ENCODE measurements at places on chromosomes 5 and 9.

DNA sequence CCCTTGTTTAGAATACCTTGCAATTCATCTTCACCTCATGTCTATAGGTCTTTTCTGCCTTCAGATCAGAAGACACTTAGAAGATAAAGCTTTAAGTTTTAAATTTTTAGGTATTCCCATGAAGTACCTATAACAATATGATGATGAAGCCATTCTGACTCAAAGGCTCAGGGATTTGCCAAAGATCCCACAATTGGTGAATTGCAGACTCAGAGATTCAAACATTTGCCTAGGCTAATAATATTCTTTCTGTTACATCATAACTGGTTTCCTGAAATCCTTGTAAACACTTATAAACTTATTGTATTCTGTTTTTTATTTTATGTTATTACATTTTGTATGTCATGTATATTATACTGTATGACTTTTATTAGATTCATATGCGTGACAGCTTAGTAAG is 62.8 kb upstream of the ZFAND5 start:
- no peak for DNase-seq

DNA sequence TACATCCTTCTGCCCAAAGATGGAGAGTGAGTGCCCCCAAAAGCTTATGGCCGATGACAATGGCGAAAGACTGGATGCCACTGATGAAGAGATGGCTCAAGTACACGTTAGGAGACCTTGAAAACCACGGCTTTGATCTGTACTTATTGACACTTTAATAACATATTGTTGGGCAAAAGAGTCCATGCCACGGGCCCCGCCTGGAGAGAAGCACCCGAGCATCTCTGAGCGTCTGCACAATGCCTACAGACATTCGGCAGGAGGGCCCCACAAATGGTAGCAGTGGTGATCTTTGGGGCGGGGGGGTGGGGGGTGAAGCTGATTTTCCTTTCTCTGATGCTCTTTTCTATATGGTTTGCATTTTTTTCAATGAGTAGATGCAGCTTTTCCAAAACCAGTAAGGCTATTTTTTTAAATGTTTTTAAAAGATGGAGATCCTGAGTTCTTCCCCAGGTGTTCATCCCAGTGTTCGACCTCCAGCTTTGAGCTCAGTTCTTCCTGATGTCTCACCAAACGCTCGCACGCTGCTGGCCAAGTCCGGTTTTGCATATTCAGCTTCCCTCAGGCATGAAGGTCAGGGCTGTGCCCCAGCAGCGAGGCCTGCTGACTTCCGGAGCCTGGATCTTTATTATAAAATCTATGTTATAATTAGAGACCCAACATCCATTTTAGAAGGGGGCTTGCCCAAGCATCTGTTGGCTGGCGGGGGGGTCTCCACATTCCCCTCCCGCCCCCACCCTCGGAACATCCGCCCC is 34.3 kb upstream of the BARHL1 start:
- DNase-seq: no peak

GRCh38 chr5:37701868-37702267 is 138.0 kb downstream of the GDNF start:
- DNase-seq: no peak

DNA sequence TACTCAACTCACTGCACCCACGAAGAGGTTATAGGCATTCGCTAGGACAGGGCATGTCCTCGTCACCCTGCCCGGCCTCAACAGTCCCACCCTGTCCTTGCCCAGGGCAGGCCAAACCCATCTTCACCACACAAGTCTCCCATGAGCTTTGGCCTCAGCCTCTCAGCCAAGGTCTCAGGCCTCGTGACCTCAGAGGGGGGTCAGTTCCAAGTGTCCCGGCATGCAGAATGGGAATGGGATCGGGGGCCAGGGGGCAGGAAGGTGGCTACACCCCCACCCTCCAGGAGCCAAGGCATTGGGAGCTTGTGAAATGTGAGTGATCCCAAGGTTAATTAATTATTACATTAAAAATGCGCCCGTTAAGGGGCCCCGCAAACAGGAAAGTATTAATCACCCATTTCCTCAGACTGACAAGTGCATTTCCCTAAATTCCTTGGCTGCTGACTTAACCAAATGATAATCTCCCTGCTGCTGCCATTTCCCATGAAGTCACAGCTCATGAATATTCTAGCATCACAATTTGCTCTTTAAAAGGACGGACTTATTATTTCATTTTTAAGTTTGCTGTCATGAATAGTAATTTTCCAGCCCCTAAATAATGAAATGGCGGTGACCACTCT is 8.0 kb upstream of the UBAC1 start:
- no peak for DNase-seq

- DNase-seq: no peak
Measured at GRCh38 chr5:55852503-55852902, 1.3 kb downstream of the IL31RA start.

DNA sequence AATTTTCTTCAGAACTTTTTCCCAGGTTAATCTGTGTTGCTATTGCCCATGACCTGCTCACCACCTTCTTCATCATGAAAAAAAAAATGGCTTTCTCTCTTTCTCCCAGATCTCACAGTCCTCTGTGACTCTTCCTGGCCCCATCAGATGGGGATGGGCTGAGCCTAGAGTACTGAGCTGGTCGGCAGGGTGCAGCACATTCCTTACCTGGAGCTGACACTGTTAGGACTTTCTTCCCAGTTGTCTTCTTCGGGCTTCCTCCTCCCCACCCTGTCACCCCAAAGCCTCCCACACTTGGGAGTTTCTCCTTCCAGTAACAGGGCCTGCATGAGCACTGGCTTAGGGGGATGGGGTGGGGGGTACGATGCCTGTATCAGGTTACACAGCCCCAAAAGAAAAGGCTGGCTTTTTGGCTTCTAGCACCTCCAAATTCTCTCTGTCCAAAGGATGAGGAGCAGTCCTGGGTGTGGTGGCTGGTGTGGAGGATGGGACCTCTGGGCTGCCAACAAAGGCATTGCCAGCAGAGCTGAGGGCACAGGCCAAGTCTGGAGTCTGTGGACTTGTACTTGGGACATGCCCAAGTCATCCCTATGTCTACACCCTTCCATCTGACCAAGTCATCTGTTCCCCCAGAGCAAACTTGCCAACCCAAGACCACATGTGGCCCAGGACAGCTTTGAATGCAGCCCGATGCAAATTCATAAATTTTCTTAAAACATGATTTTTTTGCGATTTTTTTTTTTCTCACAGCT is 68.0 kb upstream of the HSPA9 start:
- DNase-seq: no peak

- DNase-seq: no peak
Measured at GRCh38 chr5:121962347-121962670, 534 bp downstream of the SRFBP1 start.

DNA sequence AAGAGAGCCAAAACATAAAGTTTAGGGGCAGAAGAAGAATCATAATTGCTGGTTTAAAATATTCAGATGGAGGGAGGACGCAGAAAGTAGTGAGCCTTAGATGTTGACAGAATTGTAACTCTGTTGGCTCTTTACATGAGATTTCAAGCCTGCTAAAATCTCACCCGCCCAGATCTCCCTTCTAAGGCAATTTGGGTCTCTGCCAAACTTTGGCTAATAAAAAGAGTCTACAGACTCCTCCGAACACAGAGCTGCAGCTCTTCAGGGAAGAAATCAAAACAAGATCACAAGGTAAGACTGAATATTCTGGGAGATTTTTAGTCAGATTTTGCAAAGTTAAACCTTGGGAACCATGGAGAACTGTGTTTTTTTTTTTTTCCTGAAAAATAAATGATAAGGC is at the start of gene IL33:
Gene IL33, plus strand, starts transcription at position 246 of the 400 bp plus-strand sequence. CDS start 25,888 bp downstream, outside the sequence.
- no peak for DNase-seq

DNA sequence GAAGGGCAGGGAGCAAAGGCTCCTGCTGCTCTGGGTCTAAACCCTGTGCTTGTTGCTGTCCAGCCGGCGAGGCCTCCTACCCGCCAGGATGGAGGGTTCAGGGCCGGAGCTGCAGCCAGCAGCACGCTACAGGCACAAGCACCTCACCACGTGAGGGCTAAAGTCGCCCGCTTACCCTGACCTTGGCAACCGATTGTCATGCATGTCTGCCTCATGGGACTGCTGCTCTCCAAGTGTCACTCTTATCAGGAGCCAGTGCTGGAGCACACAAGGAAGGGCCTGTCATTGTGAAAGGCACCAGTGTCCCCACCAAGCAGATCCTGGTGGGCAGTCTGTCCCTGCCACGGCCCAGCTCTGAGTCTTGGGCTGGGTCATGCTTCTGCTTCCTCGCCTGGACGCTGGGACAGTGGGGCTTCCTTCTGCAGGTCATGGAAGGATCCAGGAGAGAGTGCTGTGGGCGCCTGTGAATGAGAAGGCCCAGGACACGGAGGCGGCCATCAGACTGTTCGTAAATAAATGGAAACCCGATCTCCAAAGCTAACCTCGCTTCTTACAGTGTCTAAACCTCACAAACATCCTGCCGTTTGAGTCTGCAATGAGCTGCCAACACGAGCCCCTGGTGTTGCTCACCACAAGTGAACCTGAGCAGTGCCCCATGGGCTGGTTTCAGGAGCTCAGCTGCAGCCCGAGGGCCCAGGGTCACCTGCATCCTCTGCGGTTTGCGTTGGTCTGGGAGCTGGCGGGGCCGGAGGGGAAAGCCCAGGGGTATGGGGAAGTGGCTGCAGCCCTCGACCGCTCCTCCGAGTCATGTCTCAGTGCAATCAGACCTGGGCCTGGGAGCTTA is 58.2 kb upstream of the RXRA start:
- no peak for DNase-seq

DNA sequence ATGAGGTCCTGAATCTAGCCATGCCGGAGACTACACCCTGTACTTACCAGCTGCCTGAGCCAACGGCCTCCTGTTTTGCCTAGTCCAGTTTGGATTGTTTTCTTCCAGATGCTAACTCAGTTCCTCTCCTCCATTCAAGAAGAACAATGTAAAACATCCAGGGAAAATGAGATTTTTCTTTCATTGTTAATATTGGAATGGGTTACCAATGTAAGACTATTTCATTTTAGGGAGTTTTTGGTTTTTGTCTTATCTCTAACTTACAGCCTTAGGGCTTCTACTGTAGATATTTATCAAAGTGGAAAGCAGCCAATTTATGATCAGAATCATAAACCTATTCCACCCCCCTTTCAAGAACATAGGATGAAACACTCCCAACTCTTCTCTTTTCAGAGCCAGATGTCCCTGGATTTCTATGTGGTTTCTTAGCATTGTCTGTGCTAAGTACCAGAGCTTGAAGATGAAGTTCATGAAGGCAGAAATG is 3.5 kb upstream of the VDAC1 start:
- no peak for DNase-seq

- no peak for DNase-seq
Measured at GRCh38 chr5:71938895-71939294, 168.4 kb upstream of the MAP1B start.

- DNase-seq: no peak
Measured at GRCh38 chr5:178069909-178070308, 43.4 kb upstream of the N4BP3 start.

GRCh38 chr9:133761641-133762248 is 23.6 kb upstream of the SARDH start:
- no peak for DNase-seq

DNA sequence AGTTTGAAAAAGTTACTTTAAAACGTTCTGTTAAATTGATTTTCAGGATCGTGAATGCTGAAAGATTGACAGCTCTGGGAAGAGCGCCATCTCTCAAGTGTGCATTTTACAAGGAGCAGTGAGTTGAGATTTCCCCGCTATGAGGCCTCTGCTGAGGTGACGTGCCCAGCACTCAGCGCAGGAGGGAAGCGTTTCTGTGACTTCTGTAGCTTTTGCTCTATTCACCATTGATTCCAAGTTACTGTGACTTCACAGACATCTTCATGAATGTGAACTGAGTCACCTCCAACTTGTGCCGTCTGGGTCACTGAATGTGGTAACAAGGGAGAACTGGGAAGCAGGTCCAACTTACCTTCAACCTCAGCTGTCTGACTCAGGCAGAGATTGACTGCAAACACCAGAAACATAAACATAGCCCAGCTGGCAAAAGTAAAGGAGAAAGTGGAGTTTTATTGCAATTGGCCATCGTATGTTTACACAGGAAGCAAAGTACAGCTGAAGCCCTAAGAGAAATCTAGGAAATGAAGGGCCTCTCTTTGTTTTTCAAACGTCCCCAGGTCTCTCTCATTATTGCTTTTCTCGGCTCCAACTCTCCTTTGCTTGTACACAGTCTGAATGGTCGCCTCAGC is 428.8 kb upstream of the CLINT1 start:
- no peak for DNase-seq

DNA sequence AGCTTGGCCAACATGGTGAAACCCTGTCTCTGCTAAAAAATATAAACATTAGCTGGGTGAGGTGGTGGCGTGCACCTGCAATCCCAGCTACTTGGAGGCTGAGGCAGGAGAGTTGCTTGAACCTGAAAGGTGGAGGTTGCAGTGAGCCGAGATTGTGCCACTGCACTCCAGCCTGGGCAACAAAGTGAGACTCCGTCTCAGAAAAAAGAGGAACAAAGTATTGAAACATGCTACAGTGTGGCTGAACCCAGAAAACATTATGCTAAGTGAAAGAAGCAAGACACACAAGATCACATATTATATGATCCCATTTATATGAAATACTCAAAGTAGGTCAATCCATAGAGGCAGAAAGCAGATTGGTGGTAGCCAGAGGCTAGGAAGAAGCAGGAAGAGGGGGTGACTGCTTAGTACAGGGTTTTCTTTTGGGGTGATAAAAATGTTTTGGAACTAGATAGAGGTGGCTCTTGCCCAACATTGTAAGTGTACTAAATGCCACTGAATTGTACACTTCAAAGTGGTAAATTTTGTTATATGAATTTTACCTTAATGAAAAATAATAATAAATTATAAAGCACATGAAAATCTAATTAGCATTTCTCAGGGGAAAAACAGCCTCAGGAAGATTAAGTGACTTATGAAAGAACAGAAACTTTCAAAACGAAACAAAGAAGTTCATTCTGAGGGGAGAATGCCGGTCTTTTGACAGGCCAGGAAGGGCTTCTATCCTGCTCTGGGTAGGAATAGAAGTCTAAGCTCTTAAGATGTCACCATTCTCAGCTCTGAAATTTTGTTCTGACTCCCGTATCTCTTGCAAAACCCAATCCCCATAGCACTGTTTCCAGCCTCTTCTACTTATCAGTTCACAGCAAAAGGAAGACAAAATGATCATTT is 161.1 kb upstream of the TBCA start:
- no peak for DNase-seq

DNA sequence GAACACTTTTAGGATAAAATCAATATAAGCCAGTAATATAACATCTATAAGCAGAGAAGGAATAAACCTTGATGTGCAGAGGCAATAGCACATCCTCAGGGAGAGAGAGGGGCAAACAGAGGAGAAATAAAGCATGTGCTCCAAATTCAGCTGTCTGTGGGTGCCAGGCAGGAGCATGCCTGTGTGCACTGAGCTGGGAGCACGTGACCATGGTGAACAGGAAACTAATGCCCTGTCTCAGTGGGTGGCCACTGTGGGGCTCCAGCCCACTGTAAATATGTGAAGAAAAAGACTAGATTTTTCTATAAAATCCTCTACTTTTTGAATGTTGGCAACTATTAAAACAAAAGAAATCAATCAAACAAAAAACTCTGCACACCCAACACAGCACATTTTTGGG is 55.3 kb downstream of the FYB1 start:
- DNase-seq: no peak
